Activated naive CD8-positive, alpha-beta T cell treated with anti-CD3 and anti-CD28 coated beads, Interleukin-2, amount 50 U/mL, for 16 hours (primary cell): ENCODE measurements at places on chromosomes 12 and 14.

DNA sequence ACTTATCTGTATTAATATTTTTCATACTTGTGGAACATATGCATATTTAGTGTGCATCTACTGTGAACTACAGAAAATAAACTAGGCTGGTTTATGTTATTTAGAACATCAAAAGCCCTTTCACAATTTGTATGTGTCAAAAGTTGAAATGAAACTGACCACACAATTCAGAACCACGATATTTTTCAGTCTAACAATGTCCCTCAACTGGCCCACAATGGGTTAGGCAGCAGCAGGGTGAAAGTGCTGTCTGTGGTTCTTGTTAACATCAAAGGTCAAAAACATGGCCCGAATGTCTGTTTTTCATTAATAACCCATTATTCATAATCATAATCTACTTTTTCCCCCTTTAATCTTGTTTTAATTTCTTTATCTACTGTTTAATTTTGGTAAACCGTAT is 559.9 kb upstream of the ATP2B1 start:
- no peak for DNase-seq

DNA sequence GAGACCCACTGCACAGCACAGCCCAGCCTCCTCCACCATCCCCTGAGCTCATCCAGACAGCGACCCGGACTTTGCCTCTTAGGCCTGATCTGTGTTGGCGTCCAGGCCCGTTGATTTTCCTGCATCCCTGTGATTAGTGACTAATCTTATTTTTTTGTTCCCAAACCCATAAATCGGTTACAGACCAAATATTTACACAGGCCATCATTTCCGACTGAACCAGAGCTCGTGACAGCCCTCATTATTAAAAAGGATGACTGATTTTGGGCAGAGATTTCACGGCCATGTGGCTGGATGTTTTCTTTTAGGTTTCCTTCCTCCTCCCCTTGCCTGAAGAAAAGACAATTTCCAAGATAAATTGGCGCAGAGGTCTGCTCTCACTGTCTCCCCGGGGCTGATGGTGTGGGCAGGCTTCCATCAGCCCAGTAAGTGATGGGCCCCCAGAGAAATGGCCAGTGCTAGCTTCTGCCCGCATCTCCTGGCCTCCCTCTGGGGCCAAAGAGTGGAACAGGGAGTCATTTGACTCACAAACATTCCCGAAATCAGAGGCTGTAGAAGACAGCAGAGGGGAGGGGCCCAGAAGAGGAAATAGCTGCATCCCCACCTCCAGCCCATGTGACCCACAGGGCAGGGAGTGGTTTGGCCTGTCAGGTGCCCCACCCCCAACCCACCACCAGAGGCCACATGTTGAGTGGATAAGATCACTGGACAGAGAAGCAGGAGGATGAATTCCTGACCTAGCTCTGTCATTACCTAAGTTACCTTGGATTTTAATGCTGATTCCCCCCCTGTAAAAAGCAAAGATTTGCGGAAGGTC is 283.5 kb downstream of the KSR2 start:
- DNase-seq: no peak

GRCh38 chr12:124566997-124567672 is at the start of gene NCOR2:
NCOR2 (minus strand) TSS chr12:124567612; CDS start chr12:124495251, 72,361 bp downstream.
- peak; percentile 30 for DNase-seq

- no peak for DNase-seq
Observed at GRCh38 chr14:81062816-81063215, 107.4 kb downstream of the TSHR start.

- no peak for DNase-seq
Observed at GRCh38 chr14:95741038-95741490, 27.1 kb upstream of the TCL1A start.

DNA sequence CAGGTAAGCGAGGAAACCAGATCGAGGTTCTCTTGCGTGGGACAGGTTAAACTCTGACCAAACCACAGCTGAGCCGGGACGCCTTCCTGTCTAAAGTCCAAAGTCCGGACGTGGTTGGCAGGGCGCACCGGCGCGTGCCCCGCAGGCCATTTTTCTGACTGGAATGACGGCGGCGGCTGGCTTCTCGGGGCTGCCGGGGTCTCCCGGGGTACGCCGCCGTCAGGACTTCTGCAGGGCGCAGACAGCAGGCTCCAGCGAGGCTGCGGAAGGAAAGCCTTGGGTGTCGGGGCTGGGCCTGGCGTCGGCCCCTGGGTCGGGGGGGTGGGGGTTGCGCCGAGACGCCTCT is 32.8 kb downstream of the MIA2 start:
- peak; percentile 7 for DNase-seq

DNA sequence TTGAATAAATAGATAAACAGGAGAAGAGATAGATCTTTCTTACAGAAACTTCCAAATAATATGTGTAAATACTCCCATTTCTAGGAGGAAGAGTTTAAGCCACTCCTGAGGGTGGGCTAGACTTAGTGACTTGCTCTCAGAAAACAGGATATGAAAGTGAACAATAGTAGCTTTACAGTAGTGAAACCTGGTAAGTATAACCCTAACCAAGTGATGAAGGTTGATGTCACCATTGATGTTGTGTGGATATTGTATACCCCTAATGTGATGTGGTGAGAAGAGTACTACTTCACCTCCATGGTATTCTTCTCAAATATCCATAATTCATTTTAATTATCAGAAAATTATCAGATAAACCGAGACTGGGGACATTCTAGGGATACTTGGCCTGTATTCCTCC is 20.9 kb downstream of the AKAP6 start:
- DNase-seq: no peak

GRCh38 chr12:124852911-124853427 is 10.7 kb downstream of the SCARB1 start:
- no peak for DNase-seq

GRCh38 chr14:64938972-64939816 is 3.4 kb downstream of the GPX2 start:
- DNase-seq: no peak

- DNase-seq: no peak
Observed at GRCh38 chr12:52965337-52965731, 16.4 kb downstream of the KRT18 start.

- no peak for DNase-seq
Observed at GRCh38 chr12:132522592-132523380, 32.8 kb downstream of the FBRSL1 start.

DNA sequence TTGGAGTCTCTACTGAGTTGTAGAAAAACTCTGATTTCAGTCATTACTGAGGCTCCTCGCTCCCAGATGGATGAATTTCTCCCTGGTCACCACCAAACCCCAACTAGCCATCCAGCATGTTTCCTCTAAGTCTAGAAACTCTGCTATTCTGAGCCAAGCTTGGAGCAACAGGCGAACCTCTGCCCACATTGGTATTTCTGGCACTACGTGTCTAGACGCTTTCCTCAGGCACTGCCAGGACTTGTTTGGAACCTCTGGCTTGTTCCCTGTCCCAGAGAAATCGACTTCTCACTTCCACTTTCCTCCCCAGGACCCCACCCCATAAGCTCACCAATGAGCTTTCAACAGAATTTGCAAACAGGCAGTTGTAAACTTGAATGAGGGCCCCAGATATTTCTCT is 27.6 kb downstream of the WSCD2 start:
- DNase-seq: no peak

DNA sequence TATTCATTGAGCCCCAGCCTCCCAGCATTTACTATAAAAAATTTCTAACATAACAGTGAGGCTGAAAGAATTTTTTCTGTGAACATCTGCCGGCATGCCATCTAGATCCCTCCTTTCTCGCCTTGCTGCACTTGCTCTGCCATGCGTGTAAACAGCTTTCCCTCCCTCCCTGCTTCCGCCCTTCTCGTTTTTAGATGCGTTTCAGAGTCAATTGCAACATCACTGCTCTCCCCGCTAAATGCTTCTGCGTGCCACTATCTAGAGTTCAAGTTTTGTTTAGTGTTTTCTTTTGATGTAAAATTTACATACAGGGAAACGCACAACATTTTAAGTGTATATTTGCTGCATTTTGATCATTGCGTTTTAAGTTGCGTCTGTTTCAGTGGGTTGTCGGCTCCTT is 83.6 kb downstream of the CCDC92 start:
- DNase-seq: no peak

DNA sequence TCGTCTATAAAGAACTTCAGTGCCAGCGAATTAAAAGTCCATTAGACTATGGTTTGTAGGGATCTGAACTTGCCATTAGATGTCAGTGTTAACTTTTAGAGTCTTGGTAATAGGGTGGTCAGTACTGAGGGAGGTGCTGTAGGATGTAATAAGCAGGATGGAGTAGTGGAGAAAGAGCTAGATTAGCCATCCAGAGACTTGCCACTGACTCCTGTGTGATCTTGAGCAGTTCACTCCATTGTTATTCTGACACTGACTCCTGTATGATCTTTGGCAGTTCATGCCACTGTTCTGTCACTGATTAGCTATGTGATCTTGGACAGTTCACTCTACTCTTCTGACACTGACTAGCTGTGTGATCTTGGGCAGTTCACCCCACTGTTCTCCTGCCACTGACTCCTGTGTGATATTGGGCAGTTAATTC is 133.6 kb downstream of the TTLL5 start:
- no peak for DNase-seq

DNA sequence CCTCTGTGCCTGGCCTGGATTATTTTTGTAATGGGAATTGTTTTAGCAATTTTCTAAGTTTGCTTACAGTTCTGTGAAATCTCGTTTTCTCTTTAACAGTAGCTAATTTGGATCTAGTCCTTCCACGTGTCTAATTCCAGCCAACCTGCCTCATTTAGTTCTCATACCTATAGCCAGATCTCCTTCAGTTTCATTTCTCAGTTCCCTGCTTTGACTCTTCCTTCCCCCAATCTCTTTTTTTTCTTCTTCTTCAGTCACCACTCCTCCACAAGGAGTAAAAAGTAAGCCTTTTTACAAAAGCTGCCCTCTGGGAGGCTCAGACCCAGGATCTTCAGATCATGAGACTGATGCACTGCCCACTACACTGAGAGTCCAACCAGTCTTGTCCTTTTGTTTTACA is 1.4 kb downstream of the THTPA start:
- DNase-seq: no peak

DNA sequence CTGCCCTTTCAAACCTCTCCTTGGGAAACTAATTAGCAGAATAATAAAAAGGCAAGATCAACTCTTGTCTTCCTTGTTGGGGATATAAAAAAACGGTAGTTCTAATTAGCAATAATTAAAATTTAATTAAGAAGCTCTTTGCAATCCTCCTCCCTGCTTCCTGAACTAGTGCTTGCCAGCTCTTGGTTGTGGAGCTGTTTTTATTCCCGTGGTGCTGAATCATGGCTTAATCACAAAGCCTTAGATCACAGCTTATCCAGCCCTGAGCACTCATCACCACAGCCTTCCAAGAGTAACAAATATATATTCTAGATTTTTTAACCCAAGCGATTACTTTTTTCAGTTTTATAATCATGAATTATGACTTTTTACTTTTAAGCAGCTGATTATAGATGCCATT is 63.2 kb upstream of the INSM2 start:
- DNase-seq: no peak

- no peak for DNase-seq
Observed at GRCh38 chr12:4193821-4194220, 79.7 kb upstream of the CCND2 start.
